DND-41 (cell line): ENCODE measurements at places on chromosomes 11 and 22.
A peak's percentile ranks its signal among the peaks of the same experiment; 100 is the strongest.

DNA sequence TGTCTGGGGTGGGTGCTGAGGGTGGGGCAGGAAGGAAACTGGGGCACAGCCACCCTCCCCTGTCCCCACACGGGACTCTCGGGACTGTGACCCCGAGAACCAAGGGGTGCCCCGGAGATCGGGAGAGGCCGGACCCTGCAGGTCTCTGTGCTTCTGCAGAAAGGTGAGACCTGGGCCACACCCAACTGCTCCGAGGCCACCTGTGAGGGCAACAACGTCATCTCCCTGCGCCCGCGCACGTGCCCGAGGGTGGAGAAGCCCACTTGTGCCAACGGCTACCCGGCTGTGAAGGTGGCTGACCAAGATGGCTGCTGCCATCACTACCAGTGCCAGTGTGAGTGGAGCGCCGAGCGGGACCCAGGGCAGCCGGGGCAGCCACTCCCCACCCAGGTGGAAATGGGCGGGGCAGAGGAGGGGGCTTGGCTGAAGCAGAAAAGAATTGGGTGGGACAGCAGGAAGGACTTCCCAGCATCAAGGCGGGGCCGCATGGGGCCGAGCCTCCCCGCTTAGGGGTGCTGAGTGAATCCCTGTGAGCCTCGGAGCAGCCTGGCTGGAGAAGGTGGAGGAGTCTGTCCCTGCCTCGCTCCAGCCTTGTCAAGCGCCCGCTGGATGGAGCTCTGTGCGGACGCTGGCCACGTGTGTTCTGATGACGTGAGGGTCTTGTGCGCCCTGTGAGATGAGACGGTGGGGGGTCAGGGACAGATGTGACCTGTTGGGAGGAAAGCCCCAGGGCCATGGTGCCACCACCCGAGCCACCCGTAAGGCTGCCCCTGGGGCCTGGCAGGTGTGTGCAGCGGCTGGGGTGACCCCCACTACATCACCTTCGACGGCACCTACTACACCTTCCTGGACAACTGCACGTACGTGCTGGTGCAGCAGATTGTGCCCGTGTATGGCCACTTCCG, 29.3 kb upstream of the MUC5B start:
- DNase-seq: no peak

- no peak for DNase-seq
Measured at GRCh38 chr22:27881421-27881820, 37.6 kb downstream of the PITPNB start.

DNA sequence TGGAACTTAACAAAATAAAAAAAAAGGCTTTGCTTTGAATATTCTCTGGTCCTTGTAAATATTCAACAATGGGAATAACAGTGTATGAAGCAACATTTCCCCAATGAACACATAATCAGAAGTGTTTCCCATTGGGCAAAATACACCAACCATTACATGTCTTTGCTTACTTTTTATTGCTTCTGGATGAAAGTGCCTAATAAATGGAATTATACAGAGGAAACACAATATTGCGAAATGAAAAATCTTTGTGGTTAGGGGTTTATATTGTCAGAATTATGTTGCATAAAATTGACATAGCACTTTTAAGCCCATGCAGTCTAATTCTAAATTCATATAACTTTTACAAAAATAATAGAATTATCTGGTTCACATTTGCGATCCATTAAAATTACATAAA, 386.4 kb downstream of the DCDC1 start:
- DNase-seq: no peak

DNA sequence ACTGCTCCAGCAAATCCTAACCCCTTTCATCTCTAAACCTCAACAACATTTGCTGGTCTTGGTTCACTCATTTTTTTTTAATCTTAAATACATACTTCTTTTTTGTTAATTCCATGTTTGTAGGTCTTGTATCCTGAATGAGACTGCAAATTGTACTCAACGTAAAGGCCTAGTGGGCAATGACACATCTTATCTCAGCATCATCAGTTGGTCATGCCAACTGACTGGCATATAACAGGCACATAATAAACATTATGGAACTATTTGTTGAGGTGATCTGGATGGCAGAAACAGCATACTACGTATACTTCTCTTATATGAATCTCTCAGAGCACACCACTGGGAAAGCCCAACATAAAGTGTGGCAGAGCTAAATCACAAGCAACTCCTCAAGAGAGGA, 116.7 kb downstream of the RBFOX2 start:
- DNase-seq: no peak

GRCh38 chr11:63909591-63910506, 7.1 kb downstream of the RCOR2 start:
- no peak for DNase-seq

DNA sequence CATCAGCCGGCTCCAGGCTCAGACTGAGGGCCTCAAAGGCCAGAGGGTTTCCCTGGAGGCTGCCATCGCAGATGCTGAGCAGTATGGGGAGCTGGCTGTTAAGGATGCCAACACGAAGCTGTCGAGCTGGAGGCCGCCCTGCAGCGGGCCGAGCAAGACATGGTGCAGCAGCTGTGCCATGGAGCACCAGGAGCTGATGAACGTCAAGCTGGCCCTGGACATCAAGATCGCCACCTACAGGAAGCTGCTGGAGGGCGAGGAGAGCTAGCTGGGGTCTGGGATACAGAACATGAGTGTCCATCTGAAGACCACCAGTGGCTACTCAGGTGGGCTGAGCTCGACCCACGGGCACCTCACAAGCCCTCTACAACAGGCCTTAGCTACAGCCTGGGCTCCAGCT, 4.0 kb upstream of the SCUBE2 start:
- no peak for DNase-seq

GRCh38 chr11:6443269-6444003, 2.6 kb upstream of the HPX start:
- DNase-seq: peak; percentile 67

DNA sequence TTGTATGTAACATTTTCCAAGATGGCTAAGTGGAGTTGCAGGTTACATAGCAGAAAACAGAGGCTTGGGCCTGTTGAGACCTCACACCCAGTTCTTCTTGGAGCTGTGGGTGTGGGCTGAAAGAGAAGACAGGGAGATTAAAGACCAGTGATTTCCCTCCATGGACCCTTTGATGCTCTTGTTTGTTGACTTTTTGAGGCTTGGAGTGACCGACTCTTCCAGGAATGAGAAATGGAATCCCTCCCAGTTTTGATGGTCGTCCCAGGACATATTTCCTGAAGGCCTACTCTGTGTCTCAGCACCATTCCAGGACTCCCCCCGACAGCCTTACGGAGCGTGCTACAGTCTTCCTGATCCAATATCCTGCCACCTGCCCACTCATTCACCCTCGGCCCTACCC, 96.9 kb downstream of the PTPRJ start:
- DNase-seq: no peak

DNA sequence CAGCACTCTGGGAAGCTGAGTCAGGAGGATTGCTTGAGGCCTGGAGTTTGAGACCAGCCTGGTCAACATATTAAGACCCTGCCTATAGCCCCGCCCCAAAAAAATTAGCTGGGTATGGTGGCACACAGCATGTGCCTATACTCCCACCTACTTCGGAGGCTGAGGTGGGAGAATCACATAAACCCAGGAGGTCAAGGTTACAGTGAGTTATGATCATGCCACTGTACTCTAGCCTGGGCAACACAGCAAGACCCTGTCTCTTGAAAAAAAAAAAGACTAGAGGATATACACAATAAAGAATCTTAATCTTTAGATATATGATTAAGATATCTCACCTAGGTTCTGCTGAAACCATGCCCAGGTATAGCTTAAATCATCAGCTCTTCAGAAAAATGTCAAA, 136.7 kb downstream of the APOL5 start:
- no peak for DNase-seq

DNA sequence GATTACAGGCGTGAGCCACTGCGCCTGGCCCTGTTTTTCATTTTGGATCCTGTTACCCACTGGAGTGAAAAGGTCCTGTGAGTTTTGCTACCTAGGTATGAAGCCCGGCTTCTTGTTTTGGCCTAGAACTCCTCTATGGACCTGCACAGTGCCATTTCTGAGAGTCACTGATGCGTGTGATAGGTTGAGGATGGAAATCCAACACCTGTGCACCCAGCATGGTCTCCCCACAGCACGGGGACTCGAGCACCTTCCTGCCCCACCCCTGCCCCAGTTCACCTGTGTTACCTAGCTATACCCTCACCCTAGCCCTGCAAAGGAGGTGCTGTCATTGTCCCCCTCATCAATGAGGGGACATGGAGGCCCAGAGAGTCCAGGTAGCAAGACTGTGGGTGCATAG, 5.1 kb downstream of the FBLN1 start:
- no peak for DNase-seq

GRCh38 chr11:61737636-61738386, 14.6 kb upstream of the MYRF start:
- DNase-seq: no peak
